Mucosa of gallbladder (tissue), 1 donor: ENCODE measurements at places on chromosomes 12 and 14. TPM values are rescaled to one million over a fixed set of nuclear protein-coding genes. Genes with fewer than 3 reads are reported as not detected.

Gene PZP
- 0.12 TPM for total RNA-seq

Gene FOXN4
- total RNA-seq, result not detected

Gene TMEM132C
- 6.7 TPM for total RNA-seq

Gene OR11H12
- not detected for total RNA-seq

Gene NPAS3
- total RNA-seq, result 1.8 TPM

Gene NKX2-1
- total RNA-seq, result 0.26 TPM

Gene KRT82
- not detected for total RNA-seq

Gene TSPAN19
- not detected for total RNA-seq

Gene KRT2
- not detected for total RNA-seq

Gene G2E3
- total RNA-seq, result 17.0 TPM

Gene UNC79
- total RNA-seq, result 0.37 TPM

Gene CATSPERB
- total RNA-seq, result 10.5 TPM

Gene ANKRD9
- 72.1 TPM for total RNA-seq

Gene RAPGEF3
- total RNA-seq, result 54.8 TPM

Gene SMIM41
- total RNA-seq, result 0.46 TPM

Gene OTOGL
- total RNA-seq, result 0.20 TPM

Gene GLIPR1L1
- not detected for total RNA-seq

Gene A2ML1
- total RNA-seq, result 0.09 TPM

Gene PRDM4
- total RNA-seq, result 27.8 TPM

Gene OTUB2
- total RNA-seq, result 2.1 TPM

Gene MIA2
- 81.7 TPM for total RNA-seq

Gene LIN7A
- total RNA-seq, result 25.4 TPM

Gene CIDEB
- total RNA-seq, result 25.6 TPM

Gene VTI1B
- 108 TPM for total RNA-seq

Gene SOX5
- total RNA-seq, result 15.0 TPM
